Keratinocyte (primary cell): ENCODE measurements at places on chromosomes 2 and 18. TPM values are rescaled to one million over a fixed set of nuclear protein-coding genes. Genes with fewer than 3 reads are reported as not detected.

- DNase-seq = no peak
These were observed 236.8 kb downstream of the CAMKMT start for GRCh38 chr2:44598330-44599119.

DNA sequence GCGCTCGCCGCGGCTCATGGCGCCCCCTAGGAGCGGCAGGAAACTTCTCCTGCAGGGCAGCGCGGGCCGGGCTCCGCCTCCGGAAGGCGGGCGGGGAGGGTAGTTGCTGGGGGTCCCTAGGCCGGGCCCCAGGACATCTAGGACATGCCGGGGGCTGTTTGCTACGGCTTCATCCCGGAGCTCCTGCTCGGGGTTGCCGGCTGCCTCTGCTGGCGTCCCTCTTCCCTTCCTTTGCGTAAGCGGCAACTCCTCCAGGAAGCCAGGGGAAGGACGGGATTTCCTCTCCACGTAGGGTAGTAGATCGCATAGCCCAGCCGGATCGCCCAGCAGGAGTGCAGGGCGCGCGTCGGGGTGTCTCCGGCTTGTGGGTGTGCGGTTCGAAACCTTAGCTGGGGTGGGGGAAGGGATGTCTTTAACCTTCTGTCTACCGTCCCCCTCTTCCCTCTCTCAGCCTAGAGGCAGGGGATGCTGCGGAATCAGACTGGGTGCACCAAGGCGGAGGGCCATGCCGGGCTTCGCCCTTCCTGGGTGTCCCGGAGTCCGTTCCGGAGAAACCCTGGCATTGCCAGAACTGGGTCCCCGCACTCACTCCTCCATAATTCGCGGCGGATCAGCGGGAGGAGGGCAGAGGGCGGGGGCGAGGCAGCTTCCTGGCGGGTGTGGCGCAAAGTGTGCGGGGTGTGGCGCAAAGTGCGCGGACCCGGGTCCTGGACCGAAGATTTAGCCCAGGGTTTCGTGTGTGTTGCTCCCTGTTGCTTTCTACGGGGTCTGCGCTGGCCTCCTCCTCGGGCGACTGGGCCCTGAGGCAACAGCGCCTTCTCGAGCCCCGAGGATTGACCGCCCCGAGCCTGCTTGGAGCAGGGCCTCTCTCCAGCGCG lies 12.2 kb upstream of the SKOR2 start:
- no peak for DNase-seq

- no peak for DNase-seq
These were observed 4.7 kb upstream of the CDH2 start for GRCh38 chr18:28181616-28182015.

DNA sequence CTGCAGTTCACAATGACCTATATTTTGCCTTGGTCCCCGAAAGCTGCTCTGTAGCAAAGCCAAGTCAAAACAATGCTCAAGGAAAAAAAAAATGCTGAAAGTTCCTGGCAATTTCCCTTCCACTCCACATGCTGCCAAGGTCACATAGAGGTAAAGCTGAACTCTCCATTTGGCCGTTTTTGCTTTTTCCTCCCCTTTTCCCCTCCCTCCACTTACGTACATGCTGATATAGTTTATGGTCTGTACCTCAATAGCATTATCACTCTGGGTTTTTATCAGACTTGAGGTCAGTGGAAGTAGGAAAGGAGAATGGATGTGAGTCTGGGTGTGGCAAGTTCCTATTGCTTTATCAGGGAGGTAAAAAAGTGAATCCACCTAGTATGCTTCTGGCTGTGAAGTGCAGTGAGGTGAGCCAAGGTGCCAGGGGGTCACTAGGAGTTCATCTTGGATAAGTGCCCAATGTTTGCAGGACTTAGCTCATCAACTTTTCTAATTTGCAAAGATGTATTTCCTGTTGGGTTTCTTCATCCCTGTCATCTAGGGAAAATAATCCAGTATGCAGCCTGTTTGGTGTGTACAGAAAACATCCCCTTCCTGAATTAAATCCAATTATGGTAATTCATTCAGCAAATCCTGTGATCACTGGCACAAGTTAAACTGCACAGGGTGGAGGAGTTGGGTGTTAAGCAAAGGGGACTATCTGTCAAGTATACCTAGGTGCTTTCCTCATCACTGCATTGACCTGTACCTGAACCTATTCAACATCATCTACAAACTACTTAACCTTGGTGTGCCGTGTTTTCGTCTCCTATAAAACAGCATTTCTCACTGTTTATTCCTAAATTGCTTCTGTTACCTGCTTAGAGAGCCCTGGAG lies 124.3 kb upstream of the CYP26B1 start:
- no peak for DNase-seq

GRCh38 chr18:58581265-58581664 lies 47.6 kb downstream of the ALPK2 start:
- peak; percentile 52 for DNase-seq

DNA sequence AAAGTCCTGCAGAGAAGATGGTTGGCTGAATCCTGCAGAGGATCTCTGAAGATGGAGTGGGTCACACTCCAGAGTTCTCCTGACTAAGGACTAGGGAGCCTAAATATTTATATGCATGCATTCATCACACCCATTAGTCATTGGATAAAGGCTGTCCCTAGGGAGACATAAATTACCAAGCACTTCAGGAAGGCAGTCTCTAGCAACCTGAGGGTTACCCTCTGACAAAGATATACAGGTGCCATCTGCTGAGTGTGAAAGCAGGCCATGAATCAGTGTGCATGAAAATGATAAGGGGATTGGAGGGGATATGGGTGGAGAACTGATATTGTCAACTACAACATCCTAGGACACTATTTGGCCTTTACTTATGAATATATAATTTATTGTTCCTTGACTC lies 294.8 kb upstream of the DDX18 start:
- no peak for DNase-seq

GRCh38 chr2:183780072-183780471 lies 655.8 kb downstream of the NUP35 start:
- DNase-seq = no peak

The PLEK gene
- polyA plus RNA-seq = 0.04 to 0.28 TPM in 2 of 3 replicates, not detected in the other

DNA sequence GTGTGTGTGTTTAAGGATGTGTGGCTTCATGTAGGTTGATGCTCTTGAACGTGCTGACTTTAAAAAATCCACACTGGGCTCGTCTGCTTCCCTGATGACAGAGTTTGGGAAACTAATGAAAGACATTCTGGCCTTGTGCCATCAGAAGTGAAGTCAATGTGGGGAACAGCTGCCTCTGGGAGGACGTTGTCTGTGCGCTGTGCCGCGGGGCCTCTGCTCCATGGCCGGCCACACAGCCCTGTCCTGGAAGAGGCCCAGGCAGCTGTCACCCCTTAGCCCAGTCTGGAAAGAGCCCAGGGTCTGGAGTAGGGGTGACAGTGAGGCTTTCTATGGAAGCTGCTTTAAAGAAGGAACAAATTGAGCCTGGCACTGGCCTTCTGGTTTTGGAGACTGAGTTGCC lies 155.8 kb downstream of the SH3RF3 start:
- no peak for DNase-seq

- DNase-seq = no peak
These were observed 444.1 kb downstream of the XIRP2 start for GRCh38 chr2:167332358-167332757.

- no peak for DNase-seq
These were observed 135.8 kb downstream of the COPS8 start for GRCh38 chr2:237221443-237221842.

The CCL20 gene
- polyA plus RNA-seq = 0.70 to 13.5 TPM (median 5.2 TPM) in 3 replicates

DNA sequence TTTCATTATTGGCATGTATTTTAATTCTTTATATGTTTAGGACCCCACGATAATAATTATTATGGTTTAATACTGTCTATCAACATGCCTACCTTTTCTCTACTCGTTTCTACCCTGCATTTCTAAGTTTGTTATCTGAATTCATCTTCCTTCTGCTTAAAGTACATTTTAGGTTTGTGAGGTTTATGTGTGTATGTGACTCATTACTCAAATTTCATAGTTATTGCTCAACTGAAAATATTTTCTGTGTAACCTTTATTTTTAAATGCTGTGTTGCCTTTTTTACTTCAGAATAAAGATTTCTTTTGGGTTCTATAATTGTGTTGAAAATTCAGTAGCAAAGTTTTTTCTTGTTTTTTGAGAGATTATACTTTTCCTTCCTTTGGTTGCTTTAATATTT lies 933.9 kb upstream of the LRRTM1 start:
- DNase-seq = no peak

DNA sequence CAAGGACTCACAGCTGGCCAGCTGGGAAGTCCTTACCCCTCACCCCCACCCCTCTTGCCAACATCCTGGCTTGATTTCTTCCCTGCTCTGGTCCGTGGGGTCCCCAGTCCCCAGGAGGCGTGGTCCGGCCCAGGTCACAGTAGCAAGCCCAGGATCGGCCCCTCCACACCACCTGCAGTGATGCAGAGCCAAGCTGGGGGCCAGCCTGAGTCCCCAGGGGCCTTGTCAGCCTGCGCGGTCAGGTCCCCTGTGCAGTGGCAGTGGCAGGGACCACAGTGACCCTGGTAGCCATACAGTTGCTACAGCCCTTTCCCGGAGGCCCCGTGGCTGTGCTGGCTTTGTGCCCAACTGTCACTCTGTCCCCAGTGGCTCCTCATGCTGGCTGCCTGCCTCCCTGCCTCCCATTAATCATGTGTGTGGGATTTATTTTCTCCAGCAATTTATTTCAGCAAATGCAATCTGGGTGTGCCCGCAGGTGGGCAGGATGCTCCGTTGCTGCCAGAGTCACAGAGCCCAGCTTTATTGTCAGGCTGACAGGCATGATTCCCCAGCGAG lies 8.8 kb upstream of the PRSS56 start:
- DNase-seq = no peak

DNA sequence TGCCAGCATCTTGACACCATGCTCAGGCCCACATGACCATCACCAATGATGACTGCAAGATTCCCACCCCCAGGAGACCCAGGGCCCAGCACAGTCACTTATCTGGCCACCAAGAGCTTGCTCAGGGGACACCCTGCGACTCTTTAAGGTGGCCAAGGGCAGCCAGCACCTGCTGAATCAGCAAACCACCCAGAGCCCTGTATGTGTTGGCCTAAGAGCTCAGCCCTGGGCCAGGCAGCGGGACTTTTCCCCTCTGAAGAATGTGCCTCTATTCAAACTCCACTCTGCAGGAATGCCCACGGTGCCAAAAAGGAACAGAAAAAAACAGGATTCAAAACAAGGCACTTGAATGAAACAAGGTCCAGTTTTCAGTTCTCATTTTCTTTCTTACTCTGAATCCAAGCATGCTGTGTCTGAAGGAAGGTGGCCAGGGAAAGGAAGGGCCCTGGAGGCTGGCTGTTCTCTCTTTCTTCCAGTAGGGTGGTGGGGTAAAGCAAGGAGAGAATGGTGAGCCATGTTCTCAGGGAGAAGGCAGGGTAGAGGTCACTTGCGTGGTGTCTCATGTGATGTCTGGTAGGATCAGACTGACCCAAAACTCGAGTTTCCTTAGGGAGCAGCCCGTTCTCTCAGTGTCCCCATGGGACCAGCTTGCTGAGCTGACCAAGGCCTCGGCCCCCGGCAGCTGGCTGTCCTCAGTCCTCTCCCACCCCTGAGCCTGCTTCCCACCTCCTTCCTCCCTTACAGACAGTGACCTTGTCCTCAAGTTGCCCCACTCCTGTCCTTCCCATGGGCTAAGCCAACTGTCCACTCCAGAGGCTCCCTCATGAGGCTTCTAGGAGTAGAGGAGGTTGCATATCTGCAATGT lies 150.0 kb downstream of the RNF152 start:
- DNase-seq = no peak

The NGEF gene
- 0.03 to 0.17 TPM (median 0.13 TPM) in 3 replicates for polyA plus RNA-seq

DNA sequence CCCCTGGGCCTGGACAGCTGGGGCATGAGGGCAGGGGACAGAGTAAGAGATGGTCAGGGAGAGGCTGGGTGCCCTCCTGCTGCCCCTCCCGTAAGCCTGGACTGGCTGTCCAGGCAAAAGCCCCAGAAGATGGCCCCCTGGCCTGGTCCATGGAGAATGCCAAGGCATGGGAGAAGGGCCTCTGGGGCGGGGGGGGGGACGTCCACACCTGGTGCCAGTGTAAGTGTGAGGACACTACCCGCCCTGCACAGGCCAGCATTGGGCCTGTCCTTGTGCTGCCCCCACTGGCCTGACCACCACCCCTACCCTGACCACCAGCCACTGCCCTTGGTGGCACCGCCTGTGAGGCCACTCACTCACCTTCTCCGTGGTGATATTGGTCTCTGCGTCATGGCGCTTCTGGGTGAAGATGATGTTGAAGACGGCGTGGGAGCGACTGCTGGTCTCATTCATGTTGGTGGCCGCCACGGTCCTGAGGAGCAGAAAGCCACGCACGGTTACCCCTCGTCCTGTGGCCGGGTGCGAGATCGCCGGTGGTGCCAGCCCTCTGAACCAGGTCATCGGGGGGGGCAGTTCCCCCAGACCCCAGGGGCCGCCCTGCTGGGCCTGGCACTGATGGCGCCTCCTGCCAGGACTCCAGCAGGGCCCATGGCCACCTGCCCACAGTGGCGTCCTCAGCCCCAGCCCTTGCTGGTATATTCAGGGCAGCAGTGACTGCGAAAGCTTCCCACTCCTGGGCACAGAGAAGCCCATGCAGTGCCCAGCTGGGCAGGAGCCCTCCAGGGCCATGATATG lies 35.2 kb downstream of the KIF1A start:
- DNase-seq = no peak

The ANKRD30BL gene
- polyA plus RNA-seq = not detected in 3 replicates

The HOXD8 gene
- polyA plus RNA-seq = 0.05 TPM in 1 of 3 replicates, not detected in the others

The SLC9A2 gene
- polyA plus RNA-seq = 0.05 to 0.13 TPM (median 0.09 TPM) in 3 replicates

The TWIST2 gene
- polyA plus RNA-seq = 5.5 to 6.2 TPM (median 6.0 TPM) in 3 replicates

The GALR1 gene
- not detected in 3 replicates for polyA plus RNA-seq

GRCh38 chr2:202717598-202718310 lies 83.0 kb downstream of the FAM117B start:
- no peak for DNase-seq

- DNase-seq = no peak
These were observed 78.0 kb downstream of the SOWAHC start for GRCh38 chr2:109692013-109692743.

DNA sequence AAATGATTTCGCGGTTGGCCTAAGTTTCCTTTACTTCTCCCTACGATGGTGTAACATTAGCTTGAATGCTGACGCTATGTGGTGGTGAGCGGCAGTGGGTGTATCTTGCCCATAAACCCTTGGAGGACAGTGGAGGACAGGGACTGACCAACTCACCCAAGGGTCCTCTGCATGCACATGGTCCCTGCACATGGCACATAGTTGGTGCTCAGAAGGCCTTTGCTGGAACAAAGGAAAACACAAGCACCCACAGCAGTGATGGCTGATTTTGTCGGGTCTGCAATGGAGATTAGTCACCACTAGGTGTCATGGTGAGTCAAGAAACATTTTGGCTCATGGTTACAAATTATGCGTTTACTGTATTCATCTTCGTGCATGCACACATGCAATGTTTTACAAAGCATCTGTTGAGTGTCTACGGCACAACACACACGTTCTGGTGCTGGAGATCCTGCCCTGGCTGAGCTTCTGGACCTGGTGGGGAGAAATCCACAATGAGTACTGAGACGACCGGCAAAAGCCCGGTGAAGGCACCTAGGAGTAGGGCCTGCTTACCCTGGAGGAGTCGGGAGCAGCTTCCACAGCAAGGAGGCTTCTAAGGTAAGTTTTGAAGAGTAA lies 44.0 kb downstream of the PDCL3 start:
- no peak for DNase-seq

GRCh38 chr2:164554487-164554886 lies 66.8 kb downstream of the GRB14 start:
- no peak for DNase-seq

DNA sequence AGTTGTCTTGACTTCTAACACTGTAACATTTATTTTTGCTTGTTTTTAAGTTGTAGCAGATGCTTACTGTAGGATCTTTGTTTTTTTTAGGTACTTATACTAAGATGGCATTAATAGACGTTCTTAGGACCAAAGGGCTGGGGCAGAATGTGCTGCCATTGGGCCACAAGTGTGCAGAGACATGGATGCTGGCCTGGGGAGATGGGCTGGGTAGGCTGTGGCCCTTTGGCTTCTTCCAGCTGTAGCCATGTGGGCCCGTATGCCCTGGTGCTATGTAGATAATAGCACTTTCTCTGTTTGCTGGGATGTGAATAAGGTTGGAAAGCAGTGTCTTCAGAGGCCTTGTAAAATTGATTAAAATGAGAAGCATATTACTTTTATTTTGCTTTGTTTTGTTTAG lies 18.8 kb downstream of the RAB31 start:
- DNase-seq = no peak
